ENCODE measurements at places on chromosomes 12 and 14.

DNA sequence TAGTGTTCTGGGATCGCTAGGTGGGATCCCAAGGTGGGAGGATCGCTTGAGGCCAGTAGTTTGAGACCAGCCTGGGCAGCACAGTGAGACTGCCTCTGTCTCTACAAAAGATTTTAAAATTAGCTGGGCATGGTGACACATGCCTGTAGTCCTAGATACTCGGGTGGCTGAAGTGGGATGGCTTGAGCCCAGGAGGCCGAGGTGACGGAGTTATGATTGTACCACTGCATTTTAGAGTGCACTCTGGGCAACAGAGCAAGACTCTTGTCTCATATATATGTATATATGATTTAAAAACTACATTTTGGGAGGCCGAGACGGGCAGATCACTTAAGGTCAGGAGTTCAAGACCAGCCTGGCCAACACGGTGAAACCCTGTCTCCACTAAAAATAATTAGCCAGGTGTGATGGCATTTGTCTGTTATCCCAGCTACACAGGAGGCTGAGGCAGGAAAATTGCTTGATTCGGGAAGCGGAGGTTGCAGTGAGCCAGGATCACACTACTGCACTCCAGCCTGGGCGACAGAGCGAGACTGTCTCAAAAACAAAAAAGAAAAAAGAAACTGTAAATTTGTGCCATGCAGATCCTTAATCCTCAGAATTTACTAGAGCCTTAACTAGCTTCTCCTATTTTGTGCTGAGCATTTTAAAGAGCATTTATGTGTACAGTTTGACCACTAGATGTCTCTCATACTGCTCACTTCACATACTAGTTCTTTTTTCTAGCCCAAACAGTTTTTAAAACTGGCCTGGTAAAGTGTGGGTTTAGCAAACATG, 114.8 kb downstream of the MON2 start:
- no peak for DNase-seq

DNA sequence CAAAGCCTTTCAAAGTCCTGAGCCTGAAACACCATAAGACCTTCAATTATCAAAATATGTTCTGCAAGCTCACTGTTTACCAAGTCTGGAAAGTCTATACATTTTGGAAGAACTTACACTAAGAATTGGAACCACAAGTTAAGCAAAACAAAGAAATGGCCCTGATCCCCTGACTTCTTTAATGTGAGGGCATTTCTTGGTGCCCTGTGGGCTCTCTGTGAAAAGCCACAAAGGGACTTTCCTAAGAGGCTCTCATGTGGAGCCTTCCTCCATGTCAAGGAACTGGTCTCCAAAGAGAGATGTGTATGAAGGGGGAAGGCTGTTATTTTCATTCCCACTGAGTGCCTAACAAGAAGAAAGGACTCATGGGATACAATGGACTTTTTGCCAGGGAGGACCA, 13.5 kb upstream of the MYH6 start:
- no peak for DNase-seq

- DNase-seq: no peak
Measured at GRCh38 chr14:54772451-54772881, 130.2 kb downstream of the GCH1 start.

GRCh38 chr12:132494294-132495164, 4.6 kb downstream of the FBRSL1 start:
- DNase-seq: no peak

GRCh38 chr12:104285740-104286515, 17.6 kb upstream of the EID3 start:
- no peak for DNase-seq

DNA sequence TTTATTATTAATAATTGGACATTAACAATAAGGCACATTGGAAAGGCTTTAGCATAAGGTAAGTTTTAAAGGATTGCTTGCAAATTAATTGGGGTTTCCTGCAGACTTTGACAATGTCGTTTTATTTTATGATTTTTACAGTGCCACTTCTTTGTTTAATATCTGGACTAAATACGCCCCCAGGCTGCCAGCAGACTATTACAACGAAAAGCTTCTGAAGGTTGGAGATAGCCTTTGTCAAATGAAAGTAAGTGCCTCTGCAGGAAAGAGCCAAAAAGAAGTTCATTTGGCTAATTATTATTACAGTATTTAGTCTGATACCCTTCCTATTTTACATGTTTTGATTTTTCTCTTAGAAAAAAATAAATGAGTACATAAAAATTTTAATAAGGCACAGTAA, 11.3 kb downstream of the CFAP54 start:
- no peak for DNase-seq

DNA sequence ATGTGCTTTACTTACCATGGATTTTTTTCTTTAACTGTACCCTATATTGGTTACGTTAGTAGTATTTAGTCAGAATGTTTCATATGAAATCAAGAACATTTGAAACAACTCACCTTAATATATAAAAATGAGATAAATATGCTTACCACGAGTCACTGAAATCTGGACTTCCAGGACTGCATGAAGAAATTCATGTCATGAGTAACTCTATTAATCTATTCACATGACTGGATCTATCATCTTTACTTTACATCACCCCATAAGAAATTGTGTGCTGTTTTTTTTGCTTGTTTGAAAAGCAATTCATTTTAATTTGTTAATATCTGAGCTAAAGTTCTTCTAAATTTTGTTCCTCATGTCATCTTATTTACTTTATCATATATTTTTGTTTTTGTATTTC, 5.2 kb downstream of the EPYC start:
- DNase-seq: no peak

DNA sequence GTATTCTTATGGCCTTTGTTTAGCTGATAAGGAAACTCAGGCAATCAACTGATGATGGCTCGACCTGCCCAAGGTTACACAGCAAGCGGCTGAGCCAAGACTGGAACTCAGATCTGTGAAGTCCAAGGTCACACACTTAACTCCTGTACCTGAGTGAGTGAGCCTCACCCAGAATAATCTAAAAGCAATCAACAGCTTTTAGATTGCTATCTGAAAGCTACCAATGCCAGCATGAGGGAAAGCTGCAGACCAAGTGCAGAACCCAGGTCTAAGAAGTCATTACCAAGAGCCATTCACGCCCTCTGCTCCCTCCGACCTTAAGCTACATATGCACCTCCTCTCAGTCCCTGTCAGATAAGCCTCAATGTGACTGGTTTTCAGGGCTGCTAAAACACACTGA, 12.1 kb downstream of the APPL2 start:
- DNase-seq: no peak

- no peak for DNase-seq
Measured at GRCh38 chr12:46835785-46836184, 10.0 kb upstream of the SLC38A4 start.
